ENCODE measurements at places on chromosomes 16 and 17.

- no peak for DNase-seq
These were observed 107.9 kb upstream of the ZNF469 start for GRCh38 chr16:88274847-88275246.

DNA sequence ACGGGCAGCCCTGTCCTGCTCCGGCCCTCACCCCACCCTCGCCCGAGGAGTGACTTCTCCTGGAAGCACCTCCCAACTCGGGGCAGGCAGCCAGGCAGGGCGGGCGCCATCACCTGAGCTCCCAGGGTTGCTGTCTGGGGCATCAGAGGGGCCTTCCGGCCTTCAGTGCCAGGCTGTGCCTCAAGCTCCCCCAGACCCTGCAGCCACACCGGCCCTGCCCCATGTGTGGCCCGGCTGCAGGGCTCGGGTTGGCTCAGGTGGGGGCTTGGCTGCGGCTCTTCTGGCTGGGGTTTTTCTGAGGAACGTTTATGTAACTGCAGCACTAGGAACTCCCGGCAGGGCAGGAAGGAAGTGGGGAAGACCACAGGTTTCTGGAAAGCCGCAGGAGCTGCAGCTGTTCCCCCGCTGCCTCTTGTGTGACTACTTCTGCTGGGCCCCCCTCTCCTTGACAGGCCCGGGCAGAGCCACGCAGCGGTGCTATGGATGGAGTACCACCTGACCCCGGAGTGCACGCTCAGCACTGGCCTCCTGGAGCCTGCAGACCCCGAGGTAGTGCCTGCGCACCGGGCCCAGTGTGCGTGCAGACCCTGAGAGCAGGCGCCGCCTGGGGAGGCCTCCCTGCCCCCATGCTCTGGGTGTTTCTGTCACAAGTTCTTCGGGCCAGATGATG is 45.6 kb downstream of the PRMT7 start:
- no peak for DNase-seq

GRCh38 chr17:48569240-48569582 is 8.9 kb downstream of the HOXB4 start:
- DNase-seq = no peak

DNA sequence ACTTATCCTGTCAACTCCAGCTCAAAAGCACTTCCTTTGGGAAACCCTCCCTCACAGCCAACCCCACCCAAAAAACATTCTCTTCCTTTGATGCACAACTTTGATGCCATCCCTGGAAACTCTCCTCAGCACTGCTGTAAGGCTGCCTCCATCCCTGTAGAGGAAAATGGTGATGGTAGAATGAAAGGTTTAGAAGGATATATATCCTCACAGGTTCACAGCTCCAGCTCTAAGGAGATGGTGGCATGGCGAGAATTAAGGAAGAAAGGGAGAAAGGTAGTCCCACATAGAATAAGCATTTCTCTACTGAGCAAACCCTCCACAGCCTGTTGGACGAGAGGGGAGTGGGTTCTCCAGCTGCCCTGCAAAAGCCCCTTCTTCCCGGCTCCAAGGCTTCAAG is 2.2 kb upstream of the DLX4 start:
- DNase-seq = no peak

- no peak for DNase-seq
These were observed 13.8 kb downstream of the AANAT start for GRCh38 chr17:76481071-76481655.

- DNase-seq = no peak
These were observed 76.0 kb downstream of the EMP2 start for GRCh38 chr16:10504404-10504885.

- no peak for DNase-seq
These were observed 7.5 kb downstream of the ARHGAP23 start for GRCh38 chr17:38435795-38436194.

GRCh38 chr16:89002851-89003830 is 26.1 kb upstream of the CBFA2T3 start:
- DNase-seq = no peak

GRCh38 chr17:58236394-58236793 is 2.0 kb upstream of the LPO start:
- no peak for DNase-seq

- DNase-seq = no peak
These were observed 30.6 kb upstream of the BRD7 start for GRCh38 chr16:50399411-50399810.

- no peak for DNase-seq
These were observed 2.1 kb downstream of the DHRS11 start for GRCh38 chr17:36593656-36594316.

GRCh38 chr17:63516910-63517824 is 6.0 kb upstream of the KCNH6 start:
- DNase-seq = no peak

- DNase-seq = no peak
These were observed 76.9 kb downstream of the TEX14 start for GRCh38 chr17:58614859-58615459.

Measured in NCI-H2081 (cell line).